H9 (cell line): ENCODE measurements at places on chromosomes 4 and X. TPM values are rescaled to one million over a fixed set of nuclear protein-coding genes. Genes with fewer than 3 reads are reported as not detected.

Gene CSAG2
- not detected in 2 replicates for total RNA-seq

Gene NUP62CL
- total RNA-seq: 3.9 and 4.3 TPM in 2 replicates

Gene BST1
- total RNA-seq: 0.48 TPM in 1 of 2 replicates, not detected in the other

DNA sequence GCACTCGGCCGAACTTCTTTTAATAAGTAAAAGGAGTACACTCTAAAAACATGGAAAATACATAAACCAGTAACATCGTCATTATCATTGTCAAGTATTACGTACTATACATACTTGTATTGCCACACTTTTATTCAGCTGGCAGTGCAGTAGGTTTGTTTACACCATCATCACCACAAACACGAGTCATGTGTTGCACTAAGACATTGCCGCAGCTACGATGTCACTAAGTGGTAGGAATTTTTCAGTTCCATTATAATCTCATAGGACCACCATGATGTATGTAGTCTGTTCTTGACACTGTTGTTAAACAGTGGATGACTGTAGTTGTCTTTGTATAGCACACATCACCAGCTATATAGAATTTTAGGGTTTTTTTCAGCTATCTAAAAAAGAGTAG, 48.0 kb upstream of the TMEM131L start:
- DNase-seq: no peak

DNA sequence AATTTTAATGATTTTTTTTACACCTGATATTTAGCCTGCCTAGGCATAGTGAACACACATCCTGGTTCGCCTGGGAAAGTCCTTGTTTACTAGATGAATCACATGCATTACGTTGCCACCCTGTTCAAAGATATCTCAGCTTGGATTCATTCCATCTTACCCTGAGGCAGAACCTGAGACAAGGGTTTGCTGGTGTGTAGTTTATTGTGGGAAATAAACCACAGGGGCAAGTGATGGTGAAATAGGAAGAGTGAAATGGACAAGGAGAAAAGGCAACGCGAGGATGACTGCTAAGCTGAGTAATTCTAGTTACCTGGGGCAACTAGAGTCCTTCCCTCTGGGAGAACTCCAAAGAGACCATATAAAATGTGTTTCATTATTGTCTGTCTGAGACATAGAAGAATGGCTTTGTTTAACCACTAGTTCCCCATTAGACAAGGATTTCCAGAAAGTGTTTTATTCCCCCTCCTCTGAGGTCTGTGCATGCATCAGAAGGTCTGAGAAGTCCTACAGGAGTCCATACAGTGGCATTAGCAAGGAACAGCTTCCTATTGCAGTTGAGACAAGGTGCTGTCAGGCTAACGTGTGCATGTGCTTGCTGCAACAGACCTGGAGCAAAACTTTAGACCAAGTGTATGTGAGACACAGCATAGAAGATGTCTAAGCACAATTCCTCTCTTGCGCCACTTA, 797.3 kb upstream of the FRG1 start:
- no peak for DNase-seq

DNA sequence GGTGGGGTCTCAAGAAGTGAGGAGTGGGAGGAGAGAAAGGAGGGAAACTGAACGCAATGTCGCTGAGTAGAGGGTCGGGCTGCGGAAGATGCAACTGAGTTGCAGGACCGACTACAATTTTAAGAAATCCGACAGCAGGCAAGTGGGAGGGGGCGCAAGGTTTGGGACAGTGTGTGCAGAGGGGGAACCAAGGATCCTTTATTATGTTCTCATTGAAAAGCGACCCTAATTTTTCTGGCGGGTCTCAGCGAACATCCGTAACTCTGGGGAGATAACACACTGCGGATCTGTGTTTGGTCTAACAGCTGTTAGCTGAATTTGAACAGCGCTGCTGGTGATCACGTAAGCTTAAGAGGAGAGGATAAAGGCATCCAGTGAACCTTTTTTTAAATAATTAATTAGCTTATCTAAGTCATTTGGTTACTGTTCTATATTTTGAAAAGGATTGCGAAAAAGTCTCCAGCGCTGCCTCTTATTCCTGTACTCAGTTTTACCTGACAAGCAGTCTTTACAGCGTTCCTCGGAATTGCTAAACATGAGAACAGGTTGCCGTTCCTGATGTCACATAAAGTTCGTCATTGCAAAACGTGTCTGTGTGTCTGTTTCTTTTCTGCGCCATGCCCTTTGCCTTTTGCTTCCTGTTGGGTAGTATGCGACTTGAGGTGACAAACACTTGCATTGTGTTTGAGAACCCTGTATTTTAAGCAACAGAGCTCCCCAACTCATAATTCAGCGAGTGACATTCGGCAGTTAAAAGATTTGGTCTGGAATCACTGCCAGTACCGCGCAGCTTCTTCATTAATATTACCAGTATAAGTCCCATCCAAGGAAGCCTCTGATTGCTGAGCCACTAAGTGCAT, 1.3 kb downstream of the HTR2C start:
- peak; percentile 57 for DNase-seq

- no peak for DNase-seq
These were observed 52.0 kb downstream of the SEC24D start for GRCh38 chr4:118783887-118784286.

Gene BOD1L1
- 32.7 and 37.8 TPM in 2 replicates for total RNA-seq

Gene ZNF630
- 1.2 and 1.5 TPM in 2 replicates for total RNA-seq

DNA sequence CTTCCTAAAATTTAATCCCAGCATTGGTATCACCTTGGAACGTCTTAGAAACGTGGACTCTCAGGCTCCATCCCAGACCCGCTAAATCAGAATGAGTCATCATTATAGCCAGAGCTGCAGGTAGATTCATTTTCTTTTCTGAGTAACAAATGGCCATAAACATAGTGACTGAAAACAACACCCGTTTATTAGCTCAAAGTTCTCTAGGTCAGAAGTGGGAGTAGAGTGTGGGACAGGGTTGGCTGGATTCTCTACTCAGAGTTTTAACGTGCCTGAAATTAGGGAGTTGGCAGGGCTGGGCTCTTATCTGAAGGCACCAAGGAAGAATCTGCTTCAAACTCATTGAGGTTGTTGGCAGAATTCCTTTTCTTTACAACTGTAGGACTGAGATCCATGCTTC, 101.8 kb upstream of the C1QTNF7 start:
- no peak for DNase-seq

DNA sequence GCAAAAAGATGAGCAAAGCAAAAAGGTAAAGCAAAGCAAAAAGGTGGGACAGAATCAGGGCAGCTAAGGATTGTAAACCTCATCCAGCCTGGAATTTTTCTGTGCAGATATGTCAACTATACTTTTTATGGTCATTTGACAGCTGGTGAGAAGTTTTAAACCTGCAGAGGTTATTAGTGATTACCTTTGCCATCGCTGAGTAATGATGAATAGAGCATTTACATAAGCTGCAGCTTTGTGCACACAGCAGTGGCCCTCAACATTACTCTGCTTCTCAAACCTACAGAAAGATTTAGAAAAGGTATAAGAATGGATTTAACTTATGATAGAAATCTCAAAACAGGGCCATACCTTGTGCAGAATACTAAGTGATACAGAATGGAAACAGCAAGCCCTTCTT, 54.5 kb upstream of the C4orf54 start:
- DNase-seq: no peak

DNA sequence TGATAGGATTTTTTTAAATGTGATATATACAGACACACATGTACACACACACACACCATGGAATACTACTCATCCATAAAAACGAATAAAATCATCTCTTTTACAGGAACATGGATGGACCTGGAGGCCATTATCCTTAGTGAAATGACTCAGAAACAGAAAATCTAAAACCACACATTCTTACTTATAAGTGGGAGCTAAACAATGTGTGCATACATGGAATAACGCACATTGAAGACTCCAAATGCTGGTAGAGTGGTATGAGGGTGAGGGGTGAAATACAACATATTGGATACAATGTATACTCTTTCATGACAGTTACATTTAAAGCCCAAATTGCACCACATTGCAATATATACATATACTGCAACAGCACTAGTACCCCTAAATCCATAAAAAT, 120.2 kb upstream of the ADGRL3 start:
- DNase-seq: no peak

- no peak for DNase-seq
These were observed 46.7 kb downstream of the KCNIP4 start for GRCh38 chr4:21901831-21902230.

DNA sequence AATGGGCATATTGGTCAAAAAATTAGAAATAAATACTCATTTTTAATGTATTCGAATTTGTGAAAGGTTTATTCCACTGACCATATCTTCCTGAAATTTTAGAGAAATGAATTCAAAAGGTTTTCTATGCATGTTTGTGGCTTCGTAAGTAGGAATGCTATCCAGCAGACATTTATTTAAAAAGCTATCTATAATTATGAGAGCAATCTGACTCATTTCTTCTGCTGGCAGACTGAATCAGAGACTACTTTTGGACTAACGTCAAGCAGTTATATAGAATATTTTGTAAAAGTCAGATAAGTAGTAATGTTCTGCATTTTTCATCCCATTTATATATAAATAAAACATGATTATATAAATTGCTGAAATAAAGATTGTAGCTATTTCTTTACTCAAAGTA, 125.0 kb downstream of the SPCS3 start:
- DNase-seq: no peak

GRCh38 chrX:98289726-98290125, 1406.0 kb downstream of the RPA4 start:
- no peak for DNase-seq

Gene SPANXN3
- total RNA-seq: not detected in 2 replicates

Gene PNMA6A
- 7.7 and 8.0 TPM in 2 replicates for total RNA-seq

Gene MAGEA2B
- not detected in 2 replicates for total RNA-seq

DNA sequence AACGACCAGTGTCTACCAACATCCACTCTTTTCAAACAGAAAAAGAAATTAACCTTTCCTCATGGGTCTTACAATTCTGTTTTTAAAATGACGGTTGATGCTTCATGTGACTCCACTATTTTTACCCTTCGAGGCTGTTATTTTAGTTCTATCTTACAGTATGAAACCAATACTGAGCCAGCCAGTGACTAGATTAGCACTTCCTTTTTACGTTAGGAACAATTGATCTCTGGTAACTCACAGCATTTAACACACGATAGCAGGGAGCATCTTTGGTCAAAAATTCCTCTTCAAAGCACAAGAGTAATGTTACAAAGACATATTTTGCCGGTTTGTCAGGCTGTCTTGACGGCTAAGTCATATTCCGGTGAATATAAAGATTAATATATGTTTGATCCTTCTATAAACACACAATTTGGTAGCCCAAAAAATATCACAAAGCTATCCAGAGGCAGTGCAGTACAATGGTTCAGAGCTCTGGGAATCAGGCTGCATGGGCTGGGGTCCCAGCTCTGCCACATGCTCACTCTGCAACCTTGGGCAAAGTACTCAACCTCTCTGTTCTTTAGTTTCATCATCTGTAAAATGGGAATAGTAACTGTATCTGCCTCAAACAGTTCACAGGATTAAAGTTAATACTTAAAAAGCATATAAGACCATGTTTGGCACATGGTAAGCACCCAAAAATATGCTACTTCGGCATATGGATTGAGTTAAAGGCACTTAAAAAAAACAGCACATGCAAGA, 62.9 kb upstream of the TXK start:
- DNase-seq: no peak

GRCh38 chr4:138555584-138555983, 313.4 kb upstream of the SLC7A11 start:
- DNase-seq: peak; percentile 52

Gene CYTL1
- 1.4 and 1.7 TPM in 2 replicates for total RNA-seq

GRCh38 chrX:11386001-11386523, 92.8 kb downstream of the AMELX start:
- no peak for DNase-seq

- DNase-seq: peak; percentile 52
These were observed 21.3 kb upstream of the SOX3 start for GRCh38 chrX:140526171-140526570.

DNA sequence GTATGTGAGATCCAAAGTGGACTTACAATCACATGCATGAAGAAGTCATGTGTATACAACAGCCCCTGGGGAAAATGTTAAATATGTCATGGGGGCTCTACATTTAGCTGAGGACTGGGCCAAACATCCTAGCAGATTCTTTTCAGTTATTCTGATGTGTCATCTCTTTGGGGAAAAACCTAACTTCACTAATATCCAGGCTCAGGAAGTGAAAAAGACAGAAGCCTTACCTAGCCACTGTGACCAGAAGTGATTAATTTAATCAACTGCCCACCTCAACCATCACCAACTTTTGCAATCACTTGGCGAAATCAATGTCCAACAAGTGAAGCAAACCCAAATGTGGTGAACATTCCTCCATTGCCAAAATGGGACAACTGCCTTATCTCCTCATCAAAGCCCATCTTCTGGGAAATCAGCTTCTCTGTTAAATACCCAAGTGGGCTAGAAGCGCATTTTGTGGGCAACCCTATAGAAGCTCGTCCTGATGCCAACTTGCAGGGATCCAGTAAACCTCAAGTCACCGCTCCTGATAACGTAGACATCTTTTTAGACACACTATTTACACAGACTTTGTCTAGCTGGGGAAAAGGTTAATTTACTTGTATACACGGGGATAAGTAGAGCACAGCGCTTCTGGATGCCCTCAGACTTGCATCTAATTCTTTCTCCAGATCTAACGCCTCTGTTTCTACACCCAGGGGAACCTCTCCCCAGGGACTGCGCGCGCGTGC, 1.4 kb upstream of the HHIP start:
- no peak for DNase-seq

DNA sequence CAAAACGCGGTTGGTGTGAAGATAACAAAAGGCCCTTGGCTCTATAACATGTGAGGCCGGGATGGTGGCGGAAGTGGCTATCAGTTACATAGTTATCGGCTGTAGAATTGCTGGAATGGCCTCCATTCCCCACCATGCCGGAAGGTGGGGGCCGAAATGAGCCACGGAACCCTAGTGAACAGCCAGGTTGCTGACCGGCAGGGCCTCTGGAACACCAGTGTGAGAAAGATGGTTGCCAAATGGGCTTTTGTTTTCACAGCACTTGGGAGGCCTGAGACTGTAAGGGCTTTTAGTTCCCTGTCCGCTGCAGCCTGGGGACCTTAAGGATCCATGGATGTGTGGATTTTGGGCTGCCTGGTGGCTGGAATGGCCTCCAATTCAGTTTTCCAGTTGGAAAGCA, 23.3 kb upstream of the ARX start:
- no peak for DNase-seq

DNA sequence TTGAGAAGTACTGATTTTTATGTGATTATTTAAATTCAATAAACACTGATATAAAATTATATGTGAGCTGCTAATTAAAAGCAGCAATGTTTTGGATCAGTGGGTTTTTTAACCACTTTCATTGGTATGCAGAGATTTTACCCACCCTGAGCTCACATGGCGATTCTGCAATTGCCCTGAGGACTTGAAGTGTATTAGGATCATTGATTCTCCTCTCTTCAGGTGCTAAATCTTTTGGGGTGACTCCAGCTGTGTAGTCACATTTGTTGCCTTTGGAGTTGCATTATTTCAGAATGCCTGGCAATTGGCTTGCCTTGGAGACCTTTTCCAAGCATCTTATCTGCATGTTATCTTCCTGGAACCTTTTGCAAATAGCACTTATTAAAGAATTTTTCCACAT, 51.3 kb downstream of the UGT8 start:
- no peak for DNase-seq

GRCh38 chrX:135463937-135464336, 42.2 kb downstream of the SMIM10L2A start:
- DNase-seq: no peak

Gene KIF4A
- total RNA-seq: 41.4 and 41.8 TPM in 2 replicates

Gene CCSER1
- 0.37 and 0.57 TPM in 2 replicates for total RNA-seq

- DNase-seq: no peak
These were observed 58.1 kb downstream of the FNIP2 start for GRCh38 chr4:158826882-158827281.

Gene TMEM164
- 30.4 and 31.2 TPM in 2 replicates for total RNA-seq
